ENCODE measurements at places on chromosomes 2 and 18. TPM values are rescaled to one million over a fixed set of nuclear protein-coding genes. Genes with fewer than 3 reads are reported as not detected.

Gene RAB6C
- under 0.01 TPM for total RNA-seq

Gene FBXO41
- 2.1 TPM for total RNA-seq

Gene CHST9
- not detected for total RNA-seq

Gene GREB1L
- 5.0 TPM for total RNA-seq

Gene HOXD3
- 0.33 TPM for total RNA-seq

Gene DSG1
- total RNA-seq: not detected

Gene HNRNPLL
- total RNA-seq: 52.2 TPM

Gene RHBDD1
- total RNA-seq: 44.1 TPM

Gene EDAR
- total RNA-seq: not detected

Gene TTC21B
- 31.0 TPM for total RNA-seq

Gene ASXL3
- total RNA-seq: 0.87 TPM

Gene PDIA6
- 820 TPM for total RNA-seq

Gene CXCR1
- not detected for total RNA-seq

Gene GNLY
- not detected for total RNA-seq

Gene CFAP65
- not detected for total RNA-seq

Gene PLGLB1
- 0.22 TPM for total RNA-seq

Gene UGT1A6
- total RNA-seq: not detected

Gene LRRC30
- not detected for total RNA-seq

Gene ZCCHC2
- total RNA-seq: 5.6 TPM

Gene DNPEP
- total RNA-seq: 85.0 TPM

Gene TRIM43
- not detected for total RNA-seq

Gene MAIP1
- total RNA-seq: 24.1 TPM

Gene REEP1
- 0.11 TPM for total RNA-seq

Gene SALL3
- total RNA-seq: not detected

Gene NFATC1
- 2.1 TPM for total RNA-seq

Gene CRYGC
- total RNA-seq: not detected

Gene EN1
- under 0.01 TPM for total RNA-seq

Measured in uterine smooth muscle cell (primary cell).